ENCODE measurements at places on chromosomes 3 and 15. TPM values are rescaled to one million over a fixed set of nuclear protein-coding genes. Genes with fewer than 3 reads are reported as not detected.

SCN11A gene
- total RNA-seq = 0.25 TPM

FSD2 gene
- total RNA-seq = not detected

SEMA7A gene
- total RNA-seq = 3.6 TPM

PPARG gene
- 19.2 TPM for total RNA-seq

IQCF5 gene
- total RNA-seq = not detected

KLHL40 gene
- not detected for total RNA-seq

AGTR1 gene
- 5.6 TPM for total RNA-seq

TTC14 gene
- total RNA-seq = 52.8 TPM

PRRT3 gene
- total RNA-seq = 3.9 TPM

PROS1 gene
- 56.2 TPM for total RNA-seq

GOLGA8R gene
- total RNA-seq = 6.3 TPM

DNA sequence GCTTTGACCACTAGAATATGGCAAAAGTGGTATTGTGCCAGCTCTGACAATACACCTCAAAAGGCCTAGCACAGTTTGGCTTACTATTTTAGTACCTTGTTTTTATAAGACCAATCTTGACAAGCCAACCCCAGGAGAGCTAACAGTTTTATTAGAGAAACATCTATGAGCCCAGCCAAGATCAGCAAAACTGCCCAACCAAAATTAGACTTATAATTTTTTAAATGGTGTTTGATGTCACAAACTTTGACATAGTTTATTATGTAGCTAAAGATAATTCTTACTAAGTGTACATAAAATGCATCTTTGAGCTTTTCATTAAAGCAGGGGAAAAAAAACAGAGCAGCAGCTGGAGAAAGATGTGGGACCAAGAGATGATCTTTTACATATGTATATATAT is 537.5 kb downstream of the ZPLD1 start:
- H3K4me1 ChIP-seq = no peaks in the 10 kb centered on the region
- no peaks in the 10 kb centered on the region for H3K36me3 ChIP-seq
- H3K27me3 ChIP-seq = no peaks in the 10 kb centered on the region
- no peak overlapping the region for H3K27ac ChIP-seq
- no peak overlapping the region for H3K4me3 ChIP-seq
- no peak for DNase-seq

DNA sequence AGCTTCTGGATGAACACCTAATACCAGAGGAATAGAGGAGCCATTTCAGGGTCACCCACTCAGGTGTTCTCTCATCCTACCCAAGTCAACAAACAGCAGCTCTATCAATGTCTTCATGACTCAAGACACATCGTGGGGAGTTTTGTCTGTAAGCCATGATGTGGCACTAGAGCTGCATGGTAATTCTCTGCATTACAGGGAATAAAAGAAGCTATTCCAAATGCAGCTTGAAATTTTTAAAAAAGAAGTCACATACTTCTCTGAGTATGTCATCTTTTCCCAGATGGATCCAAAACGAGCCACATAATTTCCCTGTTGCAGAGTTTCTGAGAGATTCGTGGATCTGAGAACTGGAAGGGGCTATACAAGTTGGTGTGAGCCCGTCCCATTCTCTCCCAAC is 6.1 kb upstream of the THSD4 start:
- H3K4me1 ChIP-seq = peaks cover 2% of the 10 kb centered on the region
- H3K27ac ChIP-seq = no peak overlapping the region
- H3K27me3 ChIP-seq = no peaks in the 10 kb centered on the region

DNA sequence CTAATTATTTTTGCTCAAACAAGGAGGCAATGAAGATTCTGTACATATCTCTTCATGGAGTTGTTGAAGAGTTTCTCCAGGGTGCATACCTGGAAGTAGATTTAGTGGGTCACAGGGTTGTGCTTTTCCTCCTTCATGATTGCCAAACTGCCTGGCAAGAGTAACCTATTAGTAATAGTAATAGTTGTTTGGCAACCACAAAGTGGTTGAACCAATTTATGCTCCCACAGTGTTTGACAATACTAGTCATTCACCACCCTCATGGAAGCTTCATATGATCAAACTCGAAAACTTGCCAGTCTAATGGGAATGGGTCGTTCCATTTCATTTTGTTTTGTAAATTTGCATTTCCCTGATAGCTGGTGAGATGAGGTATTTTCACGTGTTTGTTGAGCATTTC is 57.8 kb downstream of the TLE3 start:
- H3K4me3 ChIP-seq = no peak overlapping the region
- H3K27ac ChIP-seq = no peak overlapping the region
- H3K4me1 ChIP-seq = no peaks in the 10 kb centered on the region
- H3K36me3 ChIP-seq = no peaks in the 10 kb centered on the region
- peaks cover 2% of the 10 kb centered on the region for H3K27me3 ChIP-seq

DNA sequence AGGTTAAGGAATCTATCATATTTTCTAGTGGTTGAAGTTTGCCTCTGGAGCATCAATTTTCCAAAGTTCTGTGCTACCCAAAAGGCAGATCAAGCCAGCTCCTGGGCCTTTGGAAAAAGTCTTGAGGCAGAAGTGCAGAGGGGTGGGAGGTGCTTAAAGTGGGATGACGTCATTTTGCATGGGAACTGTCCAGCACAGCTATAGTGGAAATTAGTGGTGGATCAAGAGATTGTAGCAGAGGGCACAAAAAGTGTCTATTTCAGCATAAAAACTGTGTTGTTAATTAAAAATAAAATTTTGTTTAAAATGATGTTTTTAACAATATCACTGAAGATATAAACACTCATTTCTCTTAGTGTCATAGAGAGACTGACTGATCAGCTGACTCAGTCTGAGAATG is 221.9 kb downstream of the LRRN1 start:
- no peaks in the 10 kb centered on the region for H3K36me3 ChIP-seq
- H3K4me3 ChIP-seq = no peak overlapping the region
- H3K27me3 ChIP-seq = no peaks in the 10 kb centered on the region
- H3K27ac ChIP-seq = no peak overlapping the region
- H3K4me1 ChIP-seq = no peaks in the 10 kb centered on the region

DNA sequence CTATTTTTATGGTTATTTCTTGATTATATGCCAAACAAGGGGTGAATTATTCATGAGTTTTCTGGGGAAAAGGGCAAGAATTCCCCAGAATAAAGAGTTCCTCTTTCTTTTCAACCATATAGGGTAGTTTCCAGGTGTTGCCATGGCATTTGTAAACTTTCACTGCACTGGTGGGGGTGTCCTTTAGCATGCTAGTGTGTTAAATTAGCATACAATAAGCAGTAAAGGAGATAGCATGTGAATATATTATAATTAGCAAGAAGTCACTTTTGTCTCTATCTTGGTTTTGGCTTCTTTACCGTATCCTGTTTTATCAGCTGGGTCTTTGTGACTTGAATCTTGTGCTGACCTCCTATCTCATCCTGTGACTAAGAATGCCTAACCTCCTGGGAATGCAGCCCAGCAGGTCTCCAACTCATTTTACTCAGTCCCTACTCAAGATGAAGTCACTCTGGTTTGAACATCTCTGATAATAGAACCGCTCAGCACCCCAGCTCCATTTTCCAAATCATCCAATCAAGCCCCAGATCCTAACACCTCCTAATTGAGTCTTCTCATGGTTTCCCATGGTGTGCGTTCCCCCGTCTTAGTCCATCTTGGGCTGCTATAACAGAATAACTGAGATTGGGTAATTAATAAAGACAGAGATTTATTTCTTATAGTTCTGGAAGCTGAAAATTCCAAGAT is 3.4 kb upstream of the SELENOT start:
- H3K27ac ChIP-seq = no peak overlapping the region
- no peaks in the 10 kb centered on the region for H3K36me3 ChIP-seq
- H3K27me3 ChIP-seq = no peaks in the 10 kb centered on the region
- H3K4me1 ChIP-seq = no peaks in the 10 kb centered on the region
- DNase-seq = peak; percentile 22

DNA sequence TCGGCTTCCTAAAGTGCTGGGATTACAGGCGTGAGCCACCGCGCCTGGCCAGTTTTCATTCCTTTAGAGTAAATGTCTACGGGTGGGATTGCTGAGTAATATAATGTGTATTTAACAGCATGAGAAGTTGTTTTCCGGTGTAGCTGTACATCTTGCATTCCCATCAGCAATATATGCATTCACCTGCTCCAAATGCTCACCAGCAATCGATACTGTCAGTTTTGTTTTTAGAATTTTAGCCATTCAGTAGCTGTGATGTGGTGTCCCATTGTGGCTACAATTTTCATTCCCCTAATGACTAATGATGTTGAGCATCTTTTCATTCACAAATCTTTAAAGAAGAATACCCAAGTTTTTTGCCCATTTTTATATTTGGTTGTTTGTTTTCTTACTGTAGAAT is 134.8 kb upstream of the RGMA start:
- no peak for DNase-seq
- H3K4me1 ChIP-seq = no peaks in the 10 kb centered on the region
- no peaks in the 10 kb centered on the region for H3K36me3 ChIP-seq
- no peak overlapping the region for H3K27ac ChIP-seq
- H3K4me3 ChIP-seq = no peak overlapping the region

- no peak overlapping the region for H3K27ac ChIP-seq
- no peaks in the 10 kb centered on the region for H3K27me3 ChIP-seq
- no peak for DNase-seq
- peaks cover 20% of the 10 kb centered on the region for H3K4me1 ChIP-seq
- no peak overlapping the region for H3K4me3 ChIP-seq
Observed at GRCh38 chr3:14142567-14143270, 17.9 kb downstream of the TMEM43 start.

DNA sequence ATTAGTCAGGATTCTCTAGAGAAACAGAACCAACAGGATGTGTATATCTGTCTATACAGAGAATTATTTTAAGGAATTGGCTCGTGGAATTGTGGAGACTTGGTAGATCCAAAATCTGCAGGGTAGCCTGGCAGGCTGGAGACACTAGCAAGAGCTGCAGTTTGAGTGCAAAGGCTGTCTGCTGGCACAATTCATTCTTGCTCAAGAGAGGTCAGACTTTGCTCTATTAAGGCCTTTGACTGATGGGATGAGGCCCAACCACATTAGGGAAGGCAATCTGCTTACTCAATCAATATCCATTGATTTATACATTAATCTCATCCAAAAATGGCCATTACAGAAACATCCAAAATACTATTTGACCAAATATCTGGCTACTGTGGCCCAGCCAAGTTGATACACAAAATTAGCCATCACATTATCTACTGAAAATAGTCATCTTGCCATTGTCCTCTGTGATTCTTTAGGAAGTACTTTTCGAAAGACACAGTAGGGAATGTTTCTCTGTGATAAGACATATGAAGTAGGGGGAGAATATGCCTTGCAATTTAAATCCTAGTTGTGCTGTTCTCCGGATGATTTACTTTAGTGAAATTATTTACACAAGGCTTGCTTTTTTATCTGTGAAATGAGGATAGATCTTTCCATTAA is 873.8 kb downstream of the ROBO2 start:
- H3K4me1 ChIP-seq = no peaks in the 10 kb centered on the region
- DNase-seq = no peak
- H3K27me3 ChIP-seq = no peaks in the 10 kb centered on the region
- H3K4me3 ChIP-seq = no peak overlapping the region

DNA sequence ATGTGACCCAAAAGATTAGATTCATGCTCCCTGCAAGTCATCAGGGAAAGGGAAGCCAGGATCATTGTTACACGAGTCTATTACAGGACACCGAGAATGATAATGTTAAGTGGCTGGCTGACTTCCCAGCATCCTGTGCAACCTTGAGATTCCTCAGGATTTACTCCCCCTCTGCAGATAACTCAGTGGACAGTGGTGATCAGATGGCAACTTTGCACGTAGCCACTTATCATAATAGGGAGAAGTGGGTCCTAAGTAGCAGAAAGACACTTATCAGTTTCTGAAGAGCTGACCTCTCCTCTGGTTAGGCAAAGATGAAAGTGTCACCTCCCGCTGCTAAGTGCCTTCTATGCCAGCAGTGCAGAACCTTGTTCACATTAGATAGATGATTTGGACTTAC is 6.7 kb upstream of the TMPRSS7 start:
- no peak overlapping the region for H3K27ac ChIP-seq
- no peaks in the 10 kb centered on the region for H3K36me3 ChIP-seq
- no peaks in the 10 kb centered on the region for H3K27me3 ChIP-seq
- H3K4me3 ChIP-seq = no peak overlapping the region
- H3K4me1 ChIP-seq = no peaks in the 10 kb centered on the region

DNA sequence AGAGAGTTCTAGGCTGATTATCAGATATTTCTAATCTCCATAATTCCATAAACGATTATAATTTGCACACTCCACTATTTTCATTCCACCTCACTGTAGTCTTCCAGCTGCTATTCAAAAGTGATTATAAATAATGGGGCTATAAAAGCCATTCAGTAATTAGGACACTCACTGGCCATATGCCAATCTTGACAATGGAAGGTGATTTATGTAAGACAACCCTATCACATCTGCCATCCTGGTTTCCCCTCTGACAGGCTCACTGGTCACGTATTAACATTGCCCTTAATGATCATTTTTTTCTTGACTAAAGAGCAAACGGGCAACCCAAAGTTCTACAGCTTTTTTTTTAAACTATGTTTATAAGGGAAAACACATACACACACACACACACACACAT is 402.4 kb downstream of the MAGI1 start:
- H3K27me3 ChIP-seq = no peaks in the 10 kb centered on the region
- H3K27ac ChIP-seq = no peak overlapping the region
- no peak overlapping the region for H3K4me3 ChIP-seq
- no peaks in the 10 kb centered on the region for H3K4me1 ChIP-seq

- no peak for DNase-seq
- H3K36me3 ChIP-seq = no peaks in the 10 kb centered on the region
- H3K4me3 ChIP-seq = no peak overlapping the region
- peaks cover 23% of the 10 kb centered on the region for H3K4me1 ChIP-seq
- H3K27me3 ChIP-seq = no peaks in the 10 kb centered on the region
Observed at GRCh38 chr3:42655980-42656679, 2.6 kb downstream of the ZBTB47 start.

DNA sequence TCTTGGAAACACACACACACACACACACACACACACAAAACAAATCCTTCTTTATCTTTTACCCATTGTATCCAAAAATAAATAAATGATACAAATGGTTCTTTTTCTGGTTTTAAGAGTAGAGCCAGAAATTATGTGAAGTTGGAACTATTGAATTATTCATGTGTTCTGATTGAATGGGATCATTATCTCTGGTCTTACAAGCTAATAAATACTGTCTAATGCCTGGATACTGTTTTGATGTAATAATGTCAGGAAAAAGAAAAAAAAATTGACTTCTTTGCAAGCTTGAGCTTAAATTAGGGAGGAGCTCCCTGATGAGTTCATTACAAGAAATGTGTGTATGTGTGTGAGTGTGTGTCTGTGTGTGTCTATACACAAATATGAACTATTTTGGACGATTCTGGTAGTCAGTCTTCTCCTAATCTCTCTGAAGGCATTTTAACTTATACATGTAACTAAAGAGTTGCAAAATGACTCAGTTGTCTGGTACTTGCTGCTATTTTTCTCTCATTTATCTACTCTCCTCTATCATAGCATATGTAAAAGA is 507.2 kb upstream of the AGTR1 start:
- no peaks in the 10 kb centered on the region for H3K27me3 ChIP-seq
- no peaks in the 10 kb centered on the region for H3K36me3 ChIP-seq
- no peak overlapping the region for H3K27ac ChIP-seq
- H3K4me1 ChIP-seq = no peaks in the 10 kb centered on the region
- DNase-seq = no peak
- H3K4me3 ChIP-seq = no peak overlapping the region

DNA sequence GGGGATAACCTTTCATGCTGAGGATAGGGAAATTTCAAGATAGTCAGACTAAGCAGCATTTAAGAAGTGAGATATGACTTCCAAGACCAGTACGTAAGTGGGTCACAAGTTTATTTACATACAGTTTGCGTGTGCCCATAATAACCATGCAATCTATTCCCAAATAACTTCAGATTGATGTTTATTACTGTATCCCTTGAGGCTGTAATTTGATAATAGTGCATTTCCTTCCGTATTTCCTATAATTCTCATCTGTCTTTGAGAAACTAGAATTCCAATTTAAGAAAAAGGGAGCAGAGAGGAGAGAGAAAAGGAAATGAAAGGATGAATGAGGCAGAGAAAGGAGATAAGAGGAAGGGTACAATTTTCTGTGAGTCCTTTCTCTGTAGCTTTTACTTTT is 1073.1 kb downstream of the EPHA3 start:
- H3K27ac ChIP-seq = no peak overlapping the region
- no peak for DNase-seq
- no peaks in the 10 kb centered on the region for H3K27me3 ChIP-seq

Measured in kidney (tissue), 22 donors.